ENCODE measurements at places on chromosomes 16 and 17.

GRCh38 chr17:6753006-6753445 lies 2.8 kb upstream of the XAF1 start:
- no peak for DNase-seq

DNA sequence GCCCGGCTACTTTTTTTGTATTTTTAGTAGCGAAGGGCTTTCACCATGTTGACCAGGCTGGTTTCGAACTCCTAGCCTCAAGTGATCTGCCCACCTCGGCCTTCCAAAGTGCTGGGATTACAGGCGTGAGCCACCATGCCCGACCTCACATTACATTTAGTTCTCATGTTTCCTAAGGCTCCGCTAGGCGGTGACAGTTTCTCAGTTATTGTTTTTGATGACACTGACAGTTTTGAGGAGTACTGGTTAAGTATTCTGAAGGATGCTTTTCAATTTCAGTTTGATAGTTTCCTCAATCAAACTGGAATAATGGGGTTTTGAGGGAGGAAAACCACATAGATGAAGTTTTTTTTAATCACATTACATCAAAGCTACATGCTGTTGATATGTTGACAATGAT lies 1028.5 kb downstream of the CDH8 start:
- no peak for DNase-seq

DNA sequence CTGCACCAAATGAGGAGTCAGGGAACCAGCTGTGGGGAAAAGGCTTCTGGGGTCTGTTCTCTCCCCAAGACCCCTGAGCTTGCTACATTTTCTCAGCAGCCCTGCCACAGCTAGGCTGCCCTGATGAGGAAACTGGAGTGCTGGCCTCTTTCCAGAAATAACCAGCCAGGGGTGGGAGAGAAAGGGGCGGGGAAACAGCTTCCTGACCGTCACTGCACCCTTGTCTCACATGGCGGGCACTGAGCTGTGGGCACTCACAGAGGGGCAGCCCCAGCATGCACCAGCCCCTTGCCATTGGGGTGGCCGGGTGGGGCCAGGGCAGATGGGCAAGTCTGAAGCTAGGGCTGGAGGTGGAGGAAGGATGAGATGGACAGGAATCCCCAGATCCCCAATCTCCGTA lies 2.9 kb downstream of the SRL start:
- no peak for DNase-seq

DNA sequence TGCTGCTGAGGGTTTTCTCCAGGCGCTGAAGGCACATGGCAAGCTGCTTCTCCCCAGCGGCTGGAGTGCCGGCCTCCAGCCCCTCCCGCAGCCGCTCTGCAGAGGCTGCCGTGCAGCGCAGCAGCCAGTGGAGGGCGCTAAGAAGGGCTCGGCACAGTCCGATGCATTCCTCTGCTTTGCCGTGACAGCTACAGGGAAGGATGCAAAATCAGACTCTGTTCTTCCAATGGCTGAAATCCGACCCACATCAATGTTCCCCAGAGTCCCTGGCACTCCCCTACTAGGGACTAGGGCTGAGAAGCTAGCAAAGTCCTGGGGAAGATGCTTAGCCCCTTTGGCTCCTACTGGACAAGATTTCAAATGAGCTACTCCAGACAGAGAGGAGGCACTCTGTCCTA lies 19.0 kb downstream of the MED24 start:
- no peak for DNase-seq

DNA sequence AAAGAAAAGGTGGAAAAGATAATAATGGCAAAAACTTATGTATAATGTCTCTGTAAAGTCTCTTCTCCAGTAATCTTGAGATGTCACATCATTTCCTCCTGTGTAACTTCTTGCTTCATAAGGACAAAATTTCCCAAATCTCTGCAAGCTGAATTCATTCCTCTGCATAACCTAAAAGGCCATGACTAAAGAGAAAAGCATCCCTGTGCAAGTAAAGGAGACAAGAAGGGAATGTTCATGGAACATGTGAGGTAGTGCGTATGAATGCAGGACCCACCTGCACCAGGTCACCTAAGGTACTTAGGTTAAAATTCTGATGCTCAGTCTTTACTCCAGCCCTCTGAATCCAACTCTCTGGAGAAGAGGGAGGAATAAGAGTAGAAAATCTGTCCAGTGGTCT lies 46.9 kb upstream of the NLK start:
- DNase-seq: no peak

DNA sequence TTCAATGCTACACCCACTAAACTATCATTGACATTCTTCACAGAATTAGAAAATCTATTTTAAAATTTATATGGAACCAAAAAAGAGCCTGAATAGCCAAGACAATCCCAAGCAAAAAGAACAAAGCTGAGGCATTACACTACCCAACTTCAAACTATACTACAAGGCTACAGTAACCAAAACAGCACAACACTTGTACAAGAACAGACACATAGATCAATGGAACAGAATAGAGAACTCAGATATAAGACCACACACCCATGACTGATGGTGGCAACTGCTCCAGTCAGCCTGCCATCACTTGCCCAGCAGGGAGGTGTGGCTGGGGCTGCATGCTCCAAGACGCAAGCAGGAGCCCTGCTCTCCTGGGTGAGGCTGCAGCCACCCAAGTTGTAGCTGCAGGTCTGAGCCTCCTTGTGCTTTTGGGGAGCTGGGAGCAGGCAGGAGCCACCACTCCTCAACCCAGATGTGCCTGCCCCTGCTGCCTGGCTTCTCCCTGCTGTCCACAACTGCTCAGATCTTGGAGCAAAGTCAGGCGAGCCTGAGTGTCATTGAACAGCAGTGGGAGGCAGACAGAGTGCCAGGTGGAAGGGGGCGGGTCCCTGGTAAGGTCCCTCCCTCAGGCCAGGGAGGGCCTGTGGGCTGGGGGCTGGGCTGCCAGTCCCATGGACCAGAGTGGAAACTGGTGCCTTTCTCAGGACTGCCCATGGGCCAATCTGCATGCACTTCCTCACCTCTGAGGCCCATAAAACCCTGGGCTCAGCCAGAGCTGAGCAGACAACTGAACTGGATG lies 24.7 kb downstream of the SSH2 start:
- no peak for DNase-seq

- no peak for DNase-seq
These were observed 3.1 kb downstream of the ALOX12 start for GRCh38 chr17:6998855-6999508.

GRCh38 chr17:56880571-56880970 lies 33.3 kb downstream of the TRIM25 start:
- no peak for DNase-seq

DNA sequence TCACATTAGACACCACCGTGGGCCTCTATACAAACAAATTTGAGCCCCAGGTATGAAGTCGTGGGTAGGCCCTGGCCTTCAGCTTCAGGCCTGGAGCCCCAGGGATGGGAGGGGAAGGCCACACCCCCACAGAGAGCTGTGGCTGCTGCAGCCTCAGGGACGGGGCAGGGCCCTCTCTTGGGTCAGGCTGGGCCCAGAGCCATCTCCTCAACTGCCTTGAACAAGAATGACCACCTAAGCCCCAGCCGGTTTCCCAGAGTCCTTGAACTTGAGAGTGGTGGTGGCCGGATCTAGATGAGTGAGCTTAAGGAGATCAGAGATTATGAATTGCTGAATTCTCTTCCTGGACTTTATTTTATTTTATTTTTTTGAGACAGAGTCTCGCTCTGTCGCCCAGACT lies 18.6 kb downstream of the SCNN1B start:
- DNase-seq: no peak

DNA sequence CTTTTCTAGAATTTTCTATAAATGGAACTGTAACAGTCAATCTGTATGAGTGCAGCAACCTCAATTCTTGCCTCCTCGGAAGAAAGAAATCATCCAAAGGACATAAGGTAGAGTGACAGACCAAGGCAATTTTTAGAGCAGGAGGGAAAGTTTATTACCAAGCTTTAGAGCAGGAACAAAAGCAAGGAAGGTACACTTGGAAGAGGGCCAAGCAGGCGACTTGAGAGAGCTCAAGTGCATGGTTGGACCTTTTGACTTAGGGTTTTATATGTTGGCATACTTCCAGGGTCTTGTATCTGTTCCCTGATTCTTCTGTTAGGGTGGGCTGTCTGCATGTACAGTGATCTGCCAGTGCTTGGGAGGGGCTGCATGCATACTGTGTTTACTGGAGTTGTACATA lies 50.3 kb downstream of the SCNN1G start:
- no peak for DNase-seq

- peak; percentile 62 for DNase-seq
These were observed at the start of gene IL4R for GRCh38 chr16:27313422-27314160. Gene IL4R (plus strand): TSS chr16:27313974. CDS start chr16:27340204, 26,230 bp downstream.

GRCh38 chr16:49857423-49858181 lies 1.7 kb upstream of the ZNF423 start:
- DNase-seq: peak; percentile 36

DNA sequence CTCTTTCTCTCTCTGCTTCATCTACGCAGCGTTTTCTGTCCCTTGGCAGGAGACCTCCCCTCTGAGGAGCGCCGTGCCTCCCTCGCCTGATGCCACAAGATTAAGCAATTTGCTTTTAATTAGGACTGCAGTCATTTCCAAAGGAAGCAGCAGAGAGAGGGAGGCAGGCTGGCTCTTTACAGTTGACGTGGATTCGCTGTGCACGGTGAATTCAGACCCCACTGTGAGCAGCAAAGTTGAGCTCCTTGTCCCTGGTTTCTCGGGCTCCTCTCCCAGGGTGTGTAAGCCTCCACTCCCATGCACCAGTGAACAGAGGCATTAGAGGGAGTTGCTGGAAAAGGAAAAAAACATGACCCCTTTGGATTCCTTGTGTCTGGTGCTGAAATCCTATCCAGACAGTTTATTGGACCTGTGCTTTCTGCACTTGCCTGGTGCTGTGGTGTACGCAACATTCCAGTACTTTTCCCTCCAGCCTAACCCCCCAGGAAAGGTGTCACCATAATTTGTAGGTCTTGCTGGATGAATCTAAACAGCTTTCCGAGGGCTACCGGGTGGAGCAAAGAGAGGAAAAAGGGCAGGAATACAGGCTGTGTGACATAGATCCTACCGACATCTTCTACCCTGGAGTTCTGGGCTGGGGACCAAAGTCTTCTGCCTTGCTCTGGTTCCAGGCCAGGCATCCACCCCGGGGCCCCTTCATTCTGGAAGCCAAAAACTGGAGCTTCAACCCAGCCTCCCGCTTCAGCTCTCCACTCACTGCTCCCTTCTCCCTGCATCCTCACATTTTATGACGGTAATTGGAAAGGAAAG lies 171.0 kb downstream of the MAF start:
- DNase-seq: no peak

- no peak for DNase-seq
These were observed 31.9 kb upstream of the HEATR6 start for GRCh38 chr17:60110586-60110985.

GRCh38 chr17:54623746-54624145 lies 276.9 kb upstream of the TOM1L1 start:
- no peak for DNase-seq

- no peak for DNase-seq
These were observed 78.8 kb upstream of the FOXF1 start for GRCh38 chr16:86431540-86431939.

GRCh38 chr17:1050246-1050995 lies 53.5 kb downstream of the TIMM22 start:
- DNase-seq: no peak

DNA sequence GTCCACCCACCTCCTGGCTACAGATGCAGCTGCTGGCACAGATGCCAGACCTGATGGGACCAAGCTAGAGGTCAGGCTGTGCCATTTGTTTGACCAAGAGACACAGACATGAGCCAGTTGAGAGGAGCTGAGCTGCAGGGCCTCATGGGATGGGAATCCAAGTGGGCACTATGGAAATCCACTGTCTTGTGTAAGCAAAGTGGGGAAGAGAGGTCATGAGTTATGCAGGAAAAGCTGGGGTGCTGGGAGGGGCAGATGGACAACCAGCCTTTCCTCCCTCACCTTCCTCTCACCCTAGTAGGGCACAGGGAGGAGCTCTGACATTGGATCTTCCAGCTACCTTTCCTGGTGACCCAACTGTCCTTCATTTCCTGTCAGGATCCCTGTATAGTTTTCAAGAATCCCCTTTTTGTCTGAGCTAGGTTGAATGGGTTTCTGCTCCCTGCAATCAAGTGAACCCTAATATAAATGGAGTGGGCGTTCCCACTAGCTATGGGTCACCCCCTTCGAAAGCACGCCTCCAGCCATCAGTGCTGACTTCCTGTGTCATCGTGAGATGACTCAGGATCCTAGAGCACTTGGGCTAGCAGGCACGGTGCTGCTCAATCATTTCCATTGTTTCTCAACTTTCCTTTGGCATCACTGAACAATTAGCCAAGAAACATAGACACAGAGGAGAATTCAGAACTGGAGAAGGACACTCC lies 13.6 kb downstream of the ATPAF2 start:
- DNase-seq: peak; percentile 37

- DNase-seq: no peak
These were observed 1.3 kb upstream of the TBX4 start for GRCh38 chr17:61450641-61451537.

- no peak for DNase-seq
These were observed 1.4 kb downstream of the MCRIP2 start for GRCh38 chr16:643050-643368.

GRCh38 chr16:80518436-80518835 lies 22.4 kb upstream of the DYNLRB2 start:
- DNase-seq: peak; percentile 8

DNA sequence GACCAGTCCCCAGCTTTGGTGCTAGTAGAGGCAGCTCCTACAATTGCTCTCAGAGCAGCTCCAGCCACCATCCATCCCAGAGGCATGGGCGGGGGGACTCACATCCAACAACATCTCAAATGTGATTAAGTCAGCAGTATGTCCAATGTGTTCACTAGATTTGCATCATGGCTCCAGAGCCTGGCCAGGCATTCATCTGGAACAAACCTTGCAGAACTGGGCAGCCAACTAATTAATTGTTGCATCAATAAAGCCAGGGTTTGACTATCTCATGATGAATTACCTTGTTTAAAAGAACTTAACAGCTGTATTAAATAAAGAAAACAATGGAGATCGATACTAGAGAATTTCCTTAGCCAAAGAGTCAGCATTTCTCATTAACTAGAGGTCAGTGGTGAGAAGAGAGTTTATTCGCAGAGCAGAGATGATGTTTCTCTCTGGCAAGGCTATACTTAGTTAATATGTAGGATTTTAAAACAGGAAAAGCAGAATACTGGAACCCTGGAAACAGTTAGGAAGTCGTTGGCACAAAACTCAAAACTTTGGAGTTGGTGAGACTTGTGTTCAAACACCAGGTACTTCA lies 494.4 kb downstream of the GRIN2A start:
- DNase-seq: no peak

DNA sequence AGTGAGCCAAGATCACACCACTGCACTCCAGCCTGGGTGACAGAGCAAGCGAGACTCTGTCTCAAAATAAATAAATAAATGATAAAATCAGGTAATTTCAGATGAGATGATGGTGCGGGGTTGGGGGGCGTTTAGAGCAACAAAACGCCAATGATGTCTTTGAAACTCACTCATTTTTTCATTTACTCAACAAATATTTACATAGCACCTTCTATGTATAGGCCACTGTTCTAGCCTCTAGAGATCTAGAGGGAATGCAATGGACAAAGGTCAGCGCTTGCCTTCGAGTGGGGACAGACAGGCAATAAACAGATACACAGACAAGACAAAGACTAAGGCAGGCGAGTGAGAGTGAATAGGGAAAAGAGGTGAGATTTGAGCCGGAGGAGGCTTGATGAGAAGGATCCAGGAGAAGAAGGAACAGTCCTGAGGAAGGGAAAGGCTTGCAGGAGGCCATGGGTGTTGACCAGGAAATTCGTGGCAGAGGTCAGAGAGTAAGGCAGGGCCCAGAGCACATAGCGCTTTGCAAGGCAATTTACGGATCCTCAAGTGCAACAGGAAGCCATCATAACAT lies 14.1 kb downstream of the ALDH3A1 start:
- no peak for DNase-seq

All from activated naive CD4-positive, alpha-beta T cell treated with Interleukin-2 at 50 U/mL for 16 hours (primary cell).